CD14-positive monocyte (primary cell): ENCODE measurements at places on chromosomes 5 and 9. TPM values are rescaled to one million over a fixed set of nuclear protein-coding genes. Genes with fewer than 3 reads are reported as not detected.

- no peak for DNase-seq
Measured at GRCh38 chr5:158796812-158797497, 302.8 kb downstream of the EBF1 start.

GRCh38 chr9:78115073-78115472, 83.5 kb upstream of the GNAQ start:
- DNase-seq: no peak

- peak; percentile 43 for DNase-seq
Measured at GRCh38 chr5:157130925-157131324, 11.7 kb downstream of the MED7 start.

- DNase-seq: no peak
Measured at GRCh38 chr9:114803479-114804265, 2.2 kb downstream of the TNFSF15 start.

- DNase-seq: no peak
Measured at GRCh38 chr9:134575901-134576176, 65.8 kb upstream of the COL5A1 start.

GRCh38 chr5:154370813-154371212, 75.0 kb upstream of the SAP30L start:
- no peak for DNase-seq

DNA sequence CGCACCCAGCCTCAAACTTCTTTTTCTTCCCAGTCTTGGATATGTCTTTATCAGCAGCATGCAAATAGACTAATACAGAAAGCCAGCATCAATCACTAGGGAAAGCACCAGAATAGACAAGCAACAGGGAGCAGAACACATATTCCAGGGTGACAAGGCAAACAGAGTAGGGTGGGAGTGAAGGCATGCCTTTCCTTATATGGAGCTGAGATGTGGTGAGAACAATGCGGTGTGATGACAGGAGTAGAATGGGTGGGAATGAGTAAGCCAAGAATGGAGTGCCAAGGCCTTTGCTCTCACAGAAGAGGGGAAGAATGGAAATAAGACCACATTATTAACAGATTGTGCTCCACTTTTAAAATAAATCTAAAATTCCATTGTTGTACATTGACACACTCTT, 115.6 kb downstream of the CETN3 start:
- no peak for DNase-seq

GRCh38 chr5:148491015-148491792, 107.4 kb downstream of the FBXO38 start:
- DNase-seq: no peak

DNA sequence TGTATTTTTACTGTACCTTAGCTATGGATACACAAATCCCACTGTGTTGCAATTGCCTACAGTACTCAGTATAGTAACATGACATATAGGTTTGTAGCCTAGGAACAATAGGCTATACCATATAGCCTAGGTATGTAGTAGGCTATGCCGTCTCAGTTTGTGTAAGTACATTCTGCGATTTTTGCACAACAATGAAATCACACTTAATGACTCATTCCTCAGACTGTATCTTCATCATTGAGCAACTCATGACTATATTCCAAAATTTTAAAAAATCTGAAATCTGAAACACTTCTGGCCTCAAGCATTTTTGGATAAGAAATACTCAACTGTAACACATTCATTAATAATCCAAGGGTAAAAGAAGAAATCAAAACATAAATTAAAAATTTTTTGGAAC, 666.8 kb upstream of the GRAMD2B start:
- no peak for DNase-seq

- DNase-seq: no peak
Measured at GRCh38 chr5:28216939-28217360, 1178.6 kb upstream of the CDH9 start.

DNA sequence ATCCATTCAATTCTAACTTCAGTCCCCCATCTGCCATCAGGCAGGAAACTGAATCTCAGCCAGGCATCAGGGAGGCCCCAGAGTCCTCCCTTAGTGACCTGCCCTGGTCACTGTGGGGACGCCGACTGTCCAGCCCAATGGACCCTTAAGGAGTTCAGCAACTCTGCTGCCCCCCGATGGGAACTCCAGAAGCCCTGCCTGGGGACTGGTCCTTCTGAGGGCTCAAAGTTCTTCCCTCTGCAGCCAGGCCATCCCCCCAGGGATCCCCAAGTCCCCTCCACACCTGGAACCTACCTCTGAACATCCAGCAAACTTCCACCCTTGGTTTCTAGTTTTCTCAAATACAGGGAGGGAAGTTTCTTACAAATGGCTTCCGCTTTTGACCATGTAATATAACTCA, 76.8 kb downstream of the UBE2QL1 start:
- no peak for DNase-seq

GRCh38 chr9:127418037-127418471, 6.1 kb upstream of the ZNF79 start:
- DNase-seq: no peak

GRCh38 chr9:125650271-125650737, 56.7 kb downstream of the MAPKAP1 start:
- DNase-seq: peak; percentile 96

DNA sequence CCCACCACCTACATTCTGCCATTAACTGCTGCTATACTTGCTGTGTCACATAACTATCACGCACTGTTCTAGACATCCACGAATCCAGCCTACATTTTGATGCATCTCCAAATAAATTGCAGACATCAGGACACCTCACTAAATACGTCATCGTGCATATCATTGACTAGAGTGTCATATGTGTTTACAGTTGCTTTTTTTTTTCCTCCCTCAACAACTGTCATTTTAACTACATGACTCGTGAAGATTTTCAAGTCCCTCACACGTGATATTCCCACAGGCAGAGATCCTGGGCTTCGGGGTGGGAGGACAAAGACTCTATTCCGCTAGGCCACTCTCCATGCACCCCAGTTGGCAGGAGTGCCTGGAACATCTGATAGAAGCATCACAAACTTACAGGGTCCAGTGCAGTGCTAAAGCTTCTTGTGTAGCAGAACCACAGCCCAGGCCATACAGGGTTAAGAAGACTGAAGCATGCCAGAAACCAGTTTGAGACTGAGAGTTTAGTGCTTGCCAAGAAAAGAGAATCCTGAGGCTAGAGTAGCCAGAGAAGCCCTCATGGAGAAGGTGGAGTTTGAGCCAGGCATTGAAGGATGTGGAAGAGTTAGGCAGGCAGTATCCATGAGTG, 1.1 kb downstream of the PCYOX1L start:
- DNase-seq: no peak

DNA sequence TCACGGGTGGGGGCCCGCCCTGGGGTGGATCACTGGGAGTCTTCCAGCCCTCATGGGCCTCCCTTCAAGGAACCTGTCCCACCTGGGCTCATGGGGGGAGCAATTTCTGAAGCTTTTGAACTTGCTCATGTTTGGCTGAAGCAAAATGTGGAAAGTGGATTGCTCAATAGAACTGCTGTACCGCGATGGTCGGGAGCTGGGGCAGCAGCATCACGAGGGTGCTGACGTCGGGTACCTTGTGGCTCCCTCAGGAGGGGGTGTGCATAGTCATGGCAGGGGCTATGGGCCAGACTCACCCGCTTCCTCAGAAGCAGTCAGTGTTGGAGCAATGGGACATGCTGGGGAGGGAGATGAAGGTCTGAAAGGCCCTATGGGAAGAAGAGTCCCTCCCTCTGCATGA, 57.9 kb downstream of the PRRT1B start:
- peak; percentile 82 for DNase-seq

DNA sequence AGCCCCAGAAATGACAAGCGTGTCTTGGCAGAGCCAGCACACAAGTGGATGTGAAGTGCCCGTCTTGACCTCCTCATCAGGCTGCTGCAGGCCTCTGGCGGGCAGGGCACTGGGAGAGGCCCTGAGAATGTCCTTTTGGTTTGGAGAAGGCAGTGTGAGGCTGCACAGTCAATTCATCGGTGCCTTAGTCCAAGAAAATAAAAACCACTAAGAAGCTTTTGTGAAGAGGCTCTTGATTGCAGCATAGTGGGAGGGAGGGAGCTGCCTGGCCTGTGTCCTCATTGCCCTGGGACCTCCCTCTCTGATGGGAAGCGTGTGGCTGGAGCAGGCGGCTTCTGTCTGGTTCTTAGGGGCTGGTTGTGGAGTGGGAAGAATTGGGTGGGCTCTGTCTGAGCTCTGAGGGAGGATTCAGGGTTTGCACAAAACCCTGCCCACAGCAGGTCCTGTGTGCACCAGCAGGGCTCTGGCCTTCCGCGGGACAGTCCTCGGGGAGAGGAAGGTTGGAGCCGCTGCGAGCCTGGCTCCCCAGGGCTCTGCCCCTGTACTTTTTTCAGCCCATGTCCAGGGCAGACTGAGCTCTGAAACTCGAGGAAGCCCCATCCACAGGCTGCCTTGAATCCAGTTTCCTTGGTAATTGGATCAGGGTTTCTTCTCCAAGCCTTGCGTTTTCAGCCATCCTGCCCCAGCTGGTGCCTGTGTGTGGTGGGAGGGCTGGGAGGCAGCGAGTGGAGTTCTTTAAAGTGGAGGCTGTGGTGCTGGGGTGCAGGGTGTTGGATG, 1.1 kb downstream of the HRCT1 start:
- no peak for DNase-seq

DNA sequence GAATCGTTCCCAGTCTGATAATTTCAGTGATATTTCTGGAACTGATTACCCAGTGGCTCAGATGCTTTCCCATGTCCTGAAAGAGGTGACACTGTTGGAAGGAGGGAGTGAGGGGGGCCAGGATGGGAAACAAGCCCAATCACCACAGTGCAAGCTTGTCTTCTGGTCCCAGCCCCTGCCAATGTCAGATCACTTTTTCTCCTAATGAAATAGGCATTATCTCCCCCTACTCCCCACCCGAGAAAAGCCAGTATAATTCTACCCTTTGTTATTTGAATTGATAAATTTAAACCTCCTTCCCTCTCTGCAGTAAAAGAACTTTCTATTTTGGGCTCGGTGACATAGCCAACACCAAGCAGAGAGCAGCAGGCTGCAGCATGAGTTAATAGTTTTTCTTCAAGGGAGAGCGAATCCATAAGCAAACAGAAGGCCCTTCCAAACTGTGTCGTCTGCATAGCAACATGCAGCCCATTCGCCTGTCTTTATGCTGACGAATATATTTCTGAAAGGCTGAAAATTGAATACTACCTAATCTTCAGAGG, 14.6 kb upstream of the PPP2CA start:
- no peak for DNase-seq

DNA sequence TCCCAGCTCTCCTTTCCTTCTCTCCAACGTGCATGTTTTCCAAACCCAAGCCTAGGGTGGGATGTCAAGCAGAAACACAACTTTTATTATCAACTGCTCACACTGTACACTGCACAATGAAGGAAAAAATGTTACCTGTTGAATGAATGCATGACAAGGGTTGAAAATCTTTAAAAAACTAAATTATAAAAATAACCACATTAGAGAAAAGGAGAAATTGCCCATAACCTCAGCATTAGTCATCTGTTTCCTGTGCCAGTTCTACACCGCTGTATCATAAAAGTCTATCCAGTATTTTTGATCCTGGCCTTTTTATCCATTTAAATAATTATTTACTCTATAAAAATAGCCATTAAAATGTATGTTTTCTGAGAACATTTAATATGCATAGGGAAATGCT, 101.1 kb downstream of the APBA1 start:
- DNase-seq: no peak

GRCh38 chr9:21432672-21433425, 7.4 kb upstream of the IFNA1 start:
- peak; percentile 19 for DNase-seq

DNA sequence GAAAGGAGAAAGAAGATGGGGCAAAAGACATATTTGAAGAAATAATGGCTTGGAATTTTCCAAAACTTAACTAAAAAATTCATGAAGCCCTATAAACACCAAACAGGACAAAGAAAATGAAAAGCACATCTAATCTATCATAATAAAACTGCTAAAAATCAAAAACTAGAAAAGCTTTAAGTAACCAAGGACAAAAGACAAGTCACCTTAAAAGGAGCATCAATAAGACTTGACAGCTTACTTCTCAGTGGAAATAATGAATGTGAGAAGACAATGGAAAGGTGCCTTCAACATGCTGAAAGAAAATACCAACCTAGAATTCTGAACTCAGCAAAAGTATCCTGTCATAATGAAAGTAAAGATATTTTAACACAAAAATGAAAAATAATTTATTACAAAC, 27.0 kb downstream of the GTF3C4 start:
- no peak for DNase-seq

GRCh38 chr5:157820593-157821252, 38.2 kb downstream of the CLINT1 start:
- peak; percentile 3 for DNase-seq

GRCh38 chr5:148843510-148844318, 17.3 kb downstream of the ADRB2 start:
- DNase-seq: no peak

GRCh38 chr5:179869641-179870402, 11.2 kb upstream of the MRNIP start:
- no peak for DNase-seq

DNA sequence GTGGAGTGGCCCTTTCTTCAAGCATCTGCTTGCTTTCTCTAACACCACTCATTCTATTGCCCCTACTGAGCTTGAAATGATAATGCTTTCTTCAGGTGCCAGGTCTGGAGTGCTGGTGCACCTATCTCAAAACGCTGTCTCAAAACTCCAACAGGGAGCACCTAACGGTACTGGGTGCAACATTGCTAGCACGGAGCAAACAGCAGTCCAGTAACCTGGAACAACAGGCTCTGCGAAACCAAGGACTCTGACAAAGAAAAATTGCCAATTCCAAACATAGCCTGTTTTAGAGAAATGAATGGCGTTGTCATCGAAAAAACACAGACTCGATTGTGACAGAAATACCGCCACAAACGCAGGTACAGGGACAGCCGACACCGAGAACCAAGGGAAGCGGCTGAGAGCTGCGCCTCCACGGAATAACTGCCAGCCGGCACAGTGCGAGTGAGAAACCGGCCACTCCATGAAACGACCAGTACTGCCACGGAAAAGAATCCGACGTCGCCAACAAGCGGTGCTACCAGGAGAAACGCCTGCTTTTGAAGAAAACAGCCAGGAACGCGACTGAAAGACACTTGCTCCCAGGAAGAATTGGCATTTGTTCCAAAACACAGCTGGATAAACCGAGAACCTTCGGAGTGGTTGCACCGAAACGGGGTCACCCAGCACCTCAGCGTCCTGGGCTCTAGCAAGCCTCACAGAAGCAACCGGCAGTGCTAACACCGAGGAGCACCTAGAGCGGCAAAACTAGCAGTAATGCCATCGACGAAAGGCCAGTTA, 3.1 kb downstream of the ANXA2R start:
- DNase-seq: no peak

- no peak for DNase-seq
Measured at GRCh38 chr5:15620501-15620900, 120.5 kb downstream of the FBXL7 start.

- no peak for DNase-seq
Measured at GRCh38 chr5:129001841-129002526, 36.7 kb downstream of the SLC27A6 start.

GRCh38 chr5:1537603-1538154, 13.9 kb upstream of the LPCAT1 start:
- DNase-seq: no peak

The OTULINL gene
- 26.2 and 56.8 TPM in 2 replicates for polyA plus RNA-seq

The LHX3 gene
- not detected in 2 replicates for polyA plus RNA-seq

The HRCT1 gene
- polyA plus RNA-seq: not detected

The CDHR2 gene
- not detected for polyA plus RNA-seq

The SDHA gene
- polyA plus RNA-seq: 91.5 TPM

The MRPL36 gene
- polyA plus RNA-seq: 81.7 TPM

The GRAMD2B gene
- polyA plus RNA-seq: 1.2 TPM
